Suprapubic skin (tissue), 4 donors: ENCODE measurements at places on chromosomes 1 and 21.
A peak's percentile ranks its signal among the peaks of the same experiment; 100 is the strongest.

GRCh38 chr1:239912471-239912870 is 179.2 kb upstream of the FMN2 start:
- no peak for DNase-seq

DNA sequence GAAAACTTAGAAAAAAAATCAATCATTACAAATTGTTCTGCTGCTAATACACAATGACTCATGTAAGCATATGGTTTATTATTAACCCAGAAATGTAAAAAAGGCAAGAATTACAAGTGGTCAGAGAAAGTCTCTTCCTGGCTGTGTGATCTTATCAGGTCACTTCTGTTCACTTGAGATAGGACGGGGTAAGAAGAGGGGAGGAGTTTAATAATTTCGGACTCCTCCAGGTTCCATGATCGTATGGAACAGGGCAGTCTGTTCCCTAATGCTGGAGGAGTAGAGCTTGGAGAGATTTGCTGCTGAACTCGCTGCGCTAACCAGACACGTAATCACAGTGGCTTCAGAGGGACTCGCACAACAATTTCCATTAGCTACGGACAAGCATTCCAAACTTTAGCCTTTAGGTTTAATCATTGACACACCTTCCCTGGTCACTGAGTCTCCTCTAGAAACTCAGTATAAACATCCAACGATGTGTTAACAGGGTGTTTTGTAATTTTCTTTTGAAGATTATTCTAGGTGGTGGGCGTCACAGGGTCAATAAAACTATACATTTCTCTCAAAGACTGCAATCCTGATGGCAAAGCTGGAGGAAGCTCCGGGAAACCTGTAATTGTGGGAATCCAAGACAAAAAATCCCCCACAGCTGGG is 1.3 kb downstream of the CRYZ start:
- no peak for DNase-seq

DNA sequence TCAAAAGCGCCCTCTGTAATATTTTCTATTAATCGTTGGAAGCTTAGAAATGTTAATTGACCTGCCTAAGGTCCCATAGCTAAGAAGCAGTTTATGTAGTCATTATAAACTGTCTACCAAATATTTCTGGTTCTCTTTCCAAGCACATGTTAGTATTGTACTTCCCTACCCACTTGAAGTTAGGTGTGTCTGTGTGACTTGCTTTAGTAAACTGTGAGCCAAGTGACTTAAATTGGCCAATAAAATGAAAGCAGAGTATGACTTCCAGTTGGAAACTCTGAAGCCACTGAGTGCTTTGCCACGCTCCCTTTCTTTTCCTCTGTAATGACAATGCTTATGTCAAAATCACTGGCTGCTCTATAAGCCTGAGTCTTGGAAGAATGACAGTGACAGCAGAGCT is 20.6 kb upstream of the ADAMTS1 start:
- DNase-seq, result no peak

GRCh38 chr21:39347537-39347936 is 1.4 kb downstream of the HMGN1 start:
- no peak for DNase-seq

GRCh38 chr1:36154335-36154734 is 1.6 kb upstream of the MAP7D1 start:
- DNase-seq, result no peak

- no peak for DNase-seq
These were observed 62.9 kb upstream of the ATP1A1 start for GRCh38 chr1:116310180-116310579.

- no peak for DNase-seq
These were observed 37.5 kb downstream of the TOR1AIP2 start for GRCh38 chr1:179840107-179840506.

DNA sequence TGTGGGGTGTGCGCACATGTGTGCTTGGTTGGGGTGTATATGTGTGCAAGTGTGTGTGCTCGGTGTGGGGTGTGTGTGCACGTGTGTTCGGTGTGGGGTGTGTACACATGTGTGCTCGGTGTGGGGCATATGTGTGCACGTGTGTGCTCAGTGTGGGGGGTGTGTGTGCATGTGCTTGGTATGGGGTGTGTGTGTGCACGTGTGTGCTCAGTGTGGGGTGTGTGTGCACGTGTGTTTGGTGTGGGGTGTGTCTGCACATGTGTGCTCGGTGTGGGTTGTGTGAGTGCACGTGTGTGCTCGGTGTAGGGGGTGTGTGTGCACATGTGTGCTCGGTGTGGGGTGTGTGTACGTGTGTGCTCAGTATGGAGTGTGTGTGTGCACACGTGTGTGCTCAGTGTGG is 77.5 kb downstream of the PRDM16 start:
- no peak for DNase-seq

DNA sequence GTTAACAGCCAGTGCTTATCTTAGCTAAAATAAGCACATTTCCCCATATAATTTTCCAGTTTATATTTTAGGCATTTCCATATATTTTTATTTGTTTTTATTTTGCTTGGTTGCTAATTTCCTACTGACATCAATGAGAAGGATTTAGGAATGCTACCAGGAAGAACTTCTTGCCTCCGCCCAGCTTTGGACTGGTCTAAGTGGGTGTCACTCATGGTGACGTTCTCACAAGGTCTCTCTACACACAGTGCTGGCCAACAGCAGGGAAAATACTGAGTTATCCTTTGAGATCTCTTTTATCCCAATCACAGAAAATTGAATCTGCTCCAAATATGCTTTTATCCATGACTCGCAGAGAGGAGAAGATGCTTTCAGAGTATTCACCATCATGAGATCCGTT is 13.2 kb downstream of the MX1 start:
- no peak for DNase-seq

DNA sequence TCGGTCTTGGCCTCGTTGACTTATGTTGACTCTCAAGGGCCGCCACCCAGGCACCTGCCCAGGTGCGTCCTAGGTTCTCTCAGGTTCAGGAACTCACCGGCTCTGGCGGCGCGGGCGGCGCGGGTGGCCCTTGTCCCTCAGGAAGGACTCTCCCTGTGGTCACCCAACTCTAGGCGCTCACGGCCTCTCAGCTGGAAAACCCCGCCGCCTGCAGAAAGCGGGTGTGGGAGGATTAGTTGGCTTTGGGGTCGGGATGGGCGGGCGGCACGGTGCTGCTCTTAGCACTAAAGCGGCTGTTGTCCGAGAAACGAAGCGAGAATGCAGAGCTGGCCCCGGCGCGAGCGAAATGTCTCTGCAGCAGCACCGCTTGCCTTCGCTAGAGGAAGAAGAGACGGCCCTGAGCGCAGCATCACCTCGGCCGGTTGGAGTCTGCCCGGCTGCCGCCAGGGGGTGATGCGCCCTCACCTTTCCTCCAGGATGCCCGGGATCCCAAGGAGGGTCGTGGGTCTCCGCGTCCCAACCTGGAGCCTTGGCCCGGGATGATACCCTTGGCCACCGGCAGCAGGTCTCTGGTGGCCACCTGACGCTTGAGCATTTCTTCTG is 8.1 kb upstream of the TADA1 start:
- DNase-seq, result no peak

DNA sequence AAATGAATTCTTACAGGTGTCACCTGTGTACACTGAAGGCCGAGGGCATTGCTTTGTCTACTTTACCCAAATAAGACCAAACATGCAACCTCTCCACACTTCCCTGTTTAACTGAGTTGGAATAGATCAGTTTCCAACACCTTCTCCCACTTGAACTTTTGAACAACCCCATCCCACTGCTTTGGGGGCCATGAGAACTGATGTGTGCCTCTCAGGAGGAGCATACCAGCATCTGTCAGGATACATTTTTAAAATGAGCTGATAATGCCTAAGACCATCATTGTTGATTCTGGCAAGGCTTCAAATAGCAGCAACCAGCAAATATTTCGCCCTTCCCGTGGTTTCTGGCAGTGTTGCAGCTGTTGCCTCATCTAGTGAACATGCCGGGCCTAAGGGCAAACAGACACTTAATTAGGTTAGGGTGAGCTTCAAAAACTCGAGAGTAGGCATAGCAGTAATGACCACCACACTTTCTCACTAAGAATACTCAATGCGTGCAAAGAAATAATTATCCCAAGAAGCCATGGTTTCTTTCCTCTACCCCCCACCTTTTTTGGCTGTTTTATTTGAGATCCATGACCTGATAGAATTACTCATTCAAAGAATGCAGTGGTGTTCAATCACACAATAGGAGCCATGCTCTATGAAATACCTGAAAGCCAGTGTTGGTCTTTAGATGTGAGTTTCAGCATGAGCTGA is 63.7 kb downstream of the MAP10 start:
- DNase-seq, result peak; percentile 76
